ENCODE measurements at places on chromosomes 12 and 14.

DNA sequence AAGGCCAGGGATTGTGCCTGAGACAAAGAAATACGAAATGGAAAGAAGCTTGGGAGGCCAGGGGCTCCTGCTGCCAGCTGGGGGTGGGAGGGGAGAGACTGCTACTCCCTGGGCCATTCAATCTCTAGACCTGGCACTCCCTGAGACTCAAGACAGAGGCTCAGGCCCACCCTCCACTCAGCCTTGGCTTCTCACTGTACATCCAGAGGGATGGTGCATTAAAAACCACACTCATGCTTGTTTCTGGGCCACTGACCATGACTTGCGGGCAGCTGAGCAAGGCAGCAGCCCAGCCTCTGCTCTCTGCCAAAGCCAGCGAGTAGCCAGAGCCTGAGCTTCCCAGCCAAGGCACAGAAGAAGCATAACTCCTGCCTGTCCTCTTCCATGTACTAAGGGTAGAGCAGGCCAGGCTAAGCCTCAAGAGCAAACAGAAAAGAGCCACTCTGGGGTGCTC lies 41.5 kb downstream of the PITPNM2 start:
- no peak for DNase-seq

DNA sequence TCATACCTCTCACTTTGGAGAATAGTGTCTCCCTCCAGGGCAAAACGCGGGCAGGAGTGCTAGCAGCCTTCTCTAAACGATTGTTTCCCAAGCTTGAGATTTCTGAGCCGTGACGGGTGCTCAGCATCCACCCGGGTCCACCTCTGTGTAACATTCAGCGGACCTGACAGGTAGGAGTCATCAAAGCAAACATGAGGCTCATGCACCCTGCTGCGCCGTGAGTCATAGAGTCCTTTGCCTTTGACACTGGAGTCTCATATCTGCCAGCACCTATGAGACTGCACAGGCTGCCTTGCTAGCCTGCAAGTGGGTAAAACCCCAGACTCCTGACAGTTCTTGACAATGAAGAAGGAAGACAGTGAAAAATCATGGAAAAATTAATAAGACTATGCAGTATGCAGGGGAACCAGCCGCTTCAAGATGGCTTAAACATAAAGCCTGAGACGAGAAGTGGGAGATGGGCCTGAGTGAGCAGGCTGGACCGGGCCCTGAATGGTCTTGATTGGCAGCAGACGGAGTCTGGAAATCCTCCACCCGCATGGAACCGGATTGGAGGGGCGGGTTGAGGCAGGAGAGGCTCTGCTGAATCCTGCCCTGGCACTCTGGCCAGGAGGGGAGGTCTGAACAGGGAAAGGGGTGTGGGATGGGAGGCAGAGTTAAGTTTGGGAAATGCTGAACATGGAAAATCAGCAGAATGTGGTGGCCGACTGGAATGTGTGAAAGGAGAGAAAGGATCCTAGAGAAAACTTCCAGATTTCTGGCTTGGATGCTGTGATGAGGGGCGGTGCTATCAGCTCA lies 54.2 kb downstream of the LGMN start:
- no peak for DNase-seq

GRCh38 chr12:33614630-33615029 lies 175.0 kb upstream of the SYT10 start:
- DNase-seq: no peak

GRCh38 chr12:1201030-1201429 lies 210.0 kb downstream of the ERC1 start:
- DNase-seq: no peak

- no peak for DNase-seq
Measured at GRCh38 chr12:45125997-45126396, 75.1 kb upstream of the DBX2 start.

GRCh38 chr14:27389402-27389801 lies 791.6 kb upstream of the NOVA1 start:
- DNase-seq: no peak

- peak; percentile 28 for DNase-seq
Measured at GRCh38 chr14:77208291-77208978, 26.8 kb downstream of the TMEM63C start.

DNA sequence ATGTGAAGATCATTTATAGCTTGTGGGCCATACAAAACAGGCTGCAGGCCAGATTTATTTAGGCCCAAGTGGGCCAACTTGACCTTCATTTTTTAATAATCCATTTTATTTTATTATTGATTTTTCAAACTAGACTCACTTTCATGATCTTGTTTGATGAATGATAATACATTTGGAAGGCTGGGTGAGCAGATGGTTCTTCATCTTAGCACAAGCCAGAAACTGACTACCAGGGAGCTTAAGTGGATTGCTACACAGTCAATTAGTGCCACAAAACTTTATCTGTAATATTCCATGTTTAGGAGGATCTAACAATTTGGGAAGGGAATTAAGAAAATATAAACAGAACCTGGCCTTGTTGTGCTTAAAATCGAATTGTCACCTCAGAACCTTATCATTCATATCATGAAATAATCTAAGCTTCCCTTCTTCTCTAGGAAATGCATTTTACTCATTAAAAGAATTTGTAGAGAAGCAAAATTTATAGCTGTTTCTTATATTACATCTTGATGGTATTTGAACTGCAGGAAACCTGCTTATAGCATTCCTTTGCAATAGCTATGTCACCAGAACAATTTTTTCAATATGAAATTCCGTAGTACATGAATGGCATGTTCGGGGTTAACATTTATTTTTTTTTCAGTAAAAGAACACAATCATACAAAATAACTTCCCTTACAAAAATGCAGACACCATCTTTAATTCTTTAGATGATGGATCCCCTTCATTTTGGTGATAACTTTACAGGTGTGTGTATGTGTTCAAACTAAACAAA lies 62.0 kb upstream of the CSRP2 start:
- DNase-seq: no peak

- no peak for DNase-seq
Measured at GRCh38 chr14:68511129-68512047, 281.5 kb downstream of the ZFP36L1 start.

DNA sequence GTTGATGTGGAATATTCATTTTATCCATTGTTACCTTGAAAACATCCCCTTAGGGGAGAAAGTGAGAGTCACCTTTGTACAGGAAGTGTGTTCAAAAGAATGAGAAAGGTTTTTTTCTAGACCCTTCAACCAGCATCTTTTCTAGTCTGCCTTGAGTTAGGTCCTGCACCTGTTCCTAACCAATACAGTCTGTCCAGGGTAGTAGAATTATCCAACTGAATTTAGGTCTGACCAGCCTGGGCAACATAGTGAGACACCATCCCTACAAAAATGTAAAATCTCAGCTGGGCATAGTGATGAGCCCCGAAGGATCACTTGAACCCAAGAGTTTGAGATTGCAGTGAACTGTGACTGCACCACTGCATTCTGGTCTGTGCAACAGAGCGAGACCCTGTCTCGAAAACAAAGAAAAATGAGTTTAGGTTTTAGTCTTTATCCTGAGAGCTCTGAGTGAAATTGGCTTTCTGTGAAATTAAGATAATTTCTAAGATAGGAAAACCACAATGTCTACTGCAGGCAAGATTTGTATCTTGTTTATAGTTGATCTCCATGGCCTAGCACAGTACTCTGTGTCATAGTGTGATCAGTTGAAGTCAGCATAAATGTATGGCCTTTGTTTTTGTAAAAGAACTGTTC lies 25.2 kb downstream of the ARHGAP5 start:
- DNase-seq: peak; percentile 44

DNA sequence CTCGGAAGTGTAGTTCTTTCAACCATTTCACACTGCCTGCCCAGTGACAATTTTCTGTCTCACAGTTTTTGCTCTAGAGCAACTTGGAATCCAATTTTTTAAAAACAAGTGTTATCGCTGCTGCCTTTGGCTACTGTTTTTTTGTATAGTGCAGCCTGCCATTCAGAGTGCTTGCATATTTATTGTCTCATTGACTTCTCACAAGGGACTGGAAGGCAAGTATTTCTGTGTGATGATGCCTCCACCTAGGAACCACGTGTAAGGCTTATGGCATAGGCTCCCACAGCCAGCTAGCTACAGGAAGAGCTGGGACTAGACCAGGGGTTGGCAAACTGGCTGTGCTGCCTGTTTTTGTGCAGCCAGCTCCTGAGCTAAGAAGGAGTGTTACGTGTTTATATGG lies 903 bp downstream of the PARPBP start:
- no peak for DNase-seq

GRCh38 chr12:132474237-132474741 lies 15.7 kb upstream of the FBRSL1 start:
- no peak for DNase-seq

- no peak for DNase-seq
Measured at GRCh38 chr14:51938137-51938536, 51.2 kb upstream of the RTRAF start.

GRCh38 chr12:14424545-14424944 lies 59.1 kb downstream of the ATF7IP start:
- no peak for DNase-seq

GRCh38 chr14:21068521-21069387 lies 1.4 kb upstream of the ARHGEF40 start:
- DNase-seq: peak; percentile 77

DNA sequence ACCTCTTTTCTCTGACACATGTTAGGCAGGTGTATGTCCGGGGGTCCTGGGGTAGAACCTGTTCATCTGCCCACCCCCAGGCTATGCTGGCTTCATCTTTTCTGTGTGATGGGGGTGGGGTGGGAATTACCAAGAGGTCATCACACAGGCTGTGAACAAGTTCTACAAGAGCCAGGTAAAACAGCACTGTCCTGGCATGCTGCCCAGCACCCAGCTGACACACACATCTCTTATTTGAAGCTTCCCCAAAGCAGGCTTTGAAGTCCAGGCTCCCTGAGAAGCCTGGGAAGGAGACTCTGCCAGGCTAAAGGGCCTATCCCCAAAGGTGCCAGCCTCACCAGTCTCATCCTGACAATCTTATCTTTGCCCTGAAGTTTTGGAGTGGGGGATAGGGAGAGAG lies 141.1 kb downstream of the ALG10 start:
- no peak for DNase-seq

DNA sequence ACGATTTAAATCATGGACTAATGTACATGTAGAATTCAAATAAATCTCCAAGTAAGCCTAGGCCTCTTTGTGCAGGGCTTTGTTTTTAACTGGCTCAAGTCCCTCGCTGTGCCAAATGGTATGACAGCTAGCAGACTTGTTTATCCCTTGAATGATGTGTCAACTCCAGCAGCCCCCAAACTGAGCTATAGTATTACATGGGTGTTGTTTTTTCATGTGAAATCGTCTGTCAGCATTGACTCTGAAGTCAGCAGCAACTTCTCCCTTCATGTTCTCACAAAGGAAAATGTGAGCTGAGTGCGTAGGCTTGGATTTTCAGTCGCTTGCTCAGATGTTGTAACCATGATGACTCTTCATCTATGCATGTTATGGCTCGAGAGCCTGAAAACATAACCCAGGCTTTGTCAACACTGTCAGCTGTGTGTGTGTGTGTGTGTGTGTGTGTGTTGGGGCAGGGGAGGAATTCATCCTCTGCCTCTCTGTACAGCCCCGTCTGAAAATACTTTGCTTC lies 73.3 kb downstream of the PTHLH start:
- no peak for DNase-seq

GRCh38 chr12:105555556-105556295 lies 225.2 kb downstream of the C12orf75 start:
- DNase-seq: no peak

Measured in CD4-positive, alpha-beta T cell treated with Interleukin-21 for 1 hour (primary cell).